HFFc6 (cell line): ENCODE measurements at places on chromosomes 4 and X. TPM values are rescaled to one million over a fixed set of nuclear protein-coding genes. Genes with fewer than 3 reads are reported as not detected.

GRCh38 chr4:75561789-75562188 lies 5.9 kb downstream of the ODAPH start:
- no peak for DNase-seq

GRCh38 chrX:3451571-3451970 lies 105.1 kb upstream of the MXRA5 start:
- no peak for DNase-seq

DNA sequence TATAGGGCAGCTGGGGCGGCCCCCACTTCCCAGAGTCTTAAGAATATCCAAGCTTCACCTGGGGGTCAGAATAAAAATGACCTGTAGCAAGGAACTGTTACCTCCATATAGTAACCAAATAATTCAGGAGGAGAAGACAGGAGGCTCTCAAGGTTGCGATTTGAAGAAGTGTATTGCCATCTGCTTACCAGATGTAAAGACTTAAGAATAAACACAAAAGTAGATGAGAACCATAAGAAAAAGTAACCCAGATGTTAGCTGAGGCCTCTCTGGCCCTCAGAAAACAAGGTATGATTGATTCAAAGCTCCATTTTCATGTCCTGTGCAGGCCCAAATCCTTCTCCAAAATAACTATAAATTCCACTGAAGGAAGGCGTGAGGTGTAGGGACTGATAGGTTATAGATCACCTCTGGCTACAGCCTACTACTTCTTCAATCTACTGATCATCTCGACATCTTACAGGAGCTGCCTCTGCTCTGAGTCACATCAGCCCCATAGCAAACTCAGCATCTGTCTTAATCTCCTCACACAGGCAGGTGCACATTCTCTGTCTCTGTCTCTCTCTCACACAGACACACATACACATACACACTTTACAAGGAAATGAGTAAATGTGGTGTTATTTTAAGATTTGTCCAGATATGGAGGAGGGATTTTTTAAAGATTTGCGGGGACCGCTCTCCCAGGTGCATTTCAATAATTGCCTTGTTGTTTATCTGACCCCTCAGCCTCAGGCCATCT lies 193.9 kb upstream of the EDNRA start:
- no peak for DNase-seq

DNA sequence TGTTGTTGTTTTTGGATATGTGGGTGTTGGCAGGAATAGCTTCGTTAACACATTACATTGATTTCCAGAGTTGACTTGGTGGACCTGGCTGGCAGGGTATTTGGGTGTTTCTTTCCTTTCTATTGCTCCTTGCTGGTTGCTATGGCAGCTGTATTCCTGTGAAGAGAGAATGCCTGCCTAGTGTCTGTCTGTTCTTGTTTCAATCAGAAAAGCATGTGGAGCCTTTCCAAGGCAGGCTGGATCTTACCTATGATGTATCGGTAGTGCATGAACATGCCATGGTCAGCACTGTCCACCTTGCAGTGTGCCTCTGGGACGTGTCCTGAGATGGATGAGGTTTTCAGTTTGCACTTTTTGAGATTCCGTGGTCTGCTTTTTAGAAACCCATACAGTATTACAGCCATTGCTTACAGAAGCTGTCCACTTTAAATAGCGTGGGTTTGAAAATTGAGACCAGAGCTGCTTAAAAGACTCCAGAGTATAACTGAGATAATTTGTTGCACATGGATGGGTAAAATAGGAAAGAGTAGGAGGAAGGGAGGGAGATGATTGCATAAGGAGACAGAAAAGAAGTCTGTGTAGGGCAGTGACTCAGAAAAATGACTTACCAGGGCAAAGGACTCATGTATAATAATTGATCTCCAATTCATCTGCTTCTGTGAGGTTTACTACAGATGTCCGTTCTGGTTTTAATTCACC lies 20.0 kb upstream of the AADAT start:
- DNase-seq: no peak

GRCh38 chrX:39653691-39654090 lies 444.1 kb downstream of the BCOR start:
- DNase-seq: no peak

DNA sequence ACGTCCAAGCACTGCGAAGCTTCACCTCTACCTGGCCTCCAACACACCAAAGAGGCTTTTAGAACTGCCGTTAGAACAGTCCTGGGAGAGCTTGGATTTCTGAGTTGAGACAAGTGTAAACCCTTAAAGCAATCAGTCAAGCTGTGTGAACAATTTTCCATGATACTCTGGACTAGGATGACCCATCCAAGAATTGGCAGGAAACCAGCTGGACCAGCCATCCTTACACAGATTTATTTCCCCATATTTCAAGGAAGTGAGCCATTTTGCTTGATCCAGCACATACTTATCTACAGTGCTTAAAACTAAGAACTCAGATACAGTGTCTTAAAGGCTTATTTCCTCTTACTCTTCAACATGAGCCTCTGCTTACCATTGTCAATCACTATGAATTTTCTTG lies 340.7 kb upstream of the HS3ST1 start:
- no peak for DNase-seq

DNA sequence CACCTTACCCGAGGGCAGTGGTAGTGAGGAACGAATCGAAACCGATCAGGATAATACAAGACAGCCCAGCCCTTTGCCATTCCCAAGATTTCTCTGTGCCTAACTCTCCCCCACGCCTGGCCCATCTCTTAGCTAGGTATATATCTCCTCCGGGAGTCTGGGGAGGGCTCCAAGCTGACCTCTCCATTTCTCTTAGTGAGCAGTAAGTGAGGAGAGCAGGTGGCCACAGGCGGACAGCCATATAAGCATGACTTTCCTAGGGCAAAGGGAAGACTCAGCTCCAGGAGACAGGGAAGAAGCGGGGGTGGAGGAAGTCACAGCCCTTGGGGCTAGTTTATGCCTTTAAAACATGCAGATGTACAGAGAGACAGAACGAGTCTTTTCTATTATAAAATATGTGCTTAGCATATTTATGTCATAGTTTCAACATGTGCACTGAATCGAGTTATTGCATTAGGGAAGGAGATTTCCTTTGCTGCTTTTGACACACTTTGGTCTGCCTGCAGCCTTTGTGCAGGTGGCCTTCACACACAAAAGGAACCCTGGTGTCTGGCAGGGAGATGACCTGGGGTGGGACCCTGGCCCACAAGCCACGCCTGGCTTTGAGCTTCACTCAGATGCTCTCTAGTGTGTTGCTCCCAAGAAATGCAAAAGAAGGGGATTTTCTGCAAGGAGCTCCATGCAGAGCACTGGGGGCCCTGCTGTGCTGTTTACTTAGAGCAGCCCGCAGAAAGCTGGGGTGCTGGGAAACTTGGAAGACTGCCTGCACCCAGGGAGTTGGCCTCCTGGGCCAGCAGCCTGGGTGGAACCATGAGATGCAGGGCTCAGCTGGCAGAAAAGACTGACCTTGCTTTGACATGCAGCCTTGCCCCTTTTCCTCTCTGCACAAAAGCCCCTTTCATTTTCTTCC lies 613.3 kb downstream of the BCOR start:
- DNase-seq: no peak

DNA sequence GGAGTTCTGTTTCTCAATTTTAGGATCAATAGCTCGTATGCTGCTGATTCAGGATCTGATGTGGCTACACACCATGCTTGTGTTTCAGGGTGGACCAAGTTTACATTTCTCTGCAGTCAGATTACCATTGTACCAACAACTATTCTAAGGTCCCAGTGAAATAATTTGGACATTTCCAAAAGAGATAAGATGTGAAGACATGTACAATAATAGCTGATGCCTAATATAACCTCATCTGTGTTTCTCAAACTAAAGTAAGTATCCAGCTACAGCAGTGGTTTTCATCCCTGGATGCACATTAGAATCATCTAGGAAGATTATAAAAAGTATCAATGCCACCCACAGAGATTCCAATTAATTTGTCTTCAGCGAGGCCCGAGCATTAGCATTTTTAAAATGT lies 209.7 kb downstream of the ANTXR2 start:
- no peak for DNase-seq

DNA sequence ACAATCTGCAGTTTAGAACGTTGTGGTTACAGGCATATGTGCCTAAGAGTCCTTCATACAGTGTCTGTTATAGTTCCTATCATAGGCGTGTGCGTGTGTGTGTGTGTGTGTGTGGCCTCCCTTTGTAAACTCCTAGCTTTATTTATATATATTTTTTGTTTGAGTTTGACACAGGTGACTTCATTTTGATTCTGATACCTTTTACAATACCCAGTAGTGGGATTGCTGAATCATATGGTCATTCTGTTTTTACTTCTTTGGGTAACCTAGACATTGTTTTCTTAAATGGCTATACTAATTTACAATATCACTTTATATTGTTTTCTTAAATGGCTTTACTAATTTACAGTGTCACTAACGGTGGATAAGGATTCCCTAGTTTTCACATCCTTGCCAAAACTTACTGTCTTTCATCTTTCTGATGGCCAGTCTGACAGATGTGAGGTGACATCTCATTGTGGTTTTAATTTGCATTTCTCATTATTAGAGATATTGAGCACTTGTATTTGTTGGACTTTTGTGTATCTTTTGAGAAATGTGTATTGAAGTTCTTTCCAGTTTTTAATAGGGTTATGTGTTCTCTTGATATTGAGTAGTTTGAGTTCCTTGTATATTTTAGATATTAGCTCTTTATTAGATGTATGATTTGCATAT lies 211.1 kb upstream of the NUDT6 start:
- no peak for DNase-seq

DNA sequence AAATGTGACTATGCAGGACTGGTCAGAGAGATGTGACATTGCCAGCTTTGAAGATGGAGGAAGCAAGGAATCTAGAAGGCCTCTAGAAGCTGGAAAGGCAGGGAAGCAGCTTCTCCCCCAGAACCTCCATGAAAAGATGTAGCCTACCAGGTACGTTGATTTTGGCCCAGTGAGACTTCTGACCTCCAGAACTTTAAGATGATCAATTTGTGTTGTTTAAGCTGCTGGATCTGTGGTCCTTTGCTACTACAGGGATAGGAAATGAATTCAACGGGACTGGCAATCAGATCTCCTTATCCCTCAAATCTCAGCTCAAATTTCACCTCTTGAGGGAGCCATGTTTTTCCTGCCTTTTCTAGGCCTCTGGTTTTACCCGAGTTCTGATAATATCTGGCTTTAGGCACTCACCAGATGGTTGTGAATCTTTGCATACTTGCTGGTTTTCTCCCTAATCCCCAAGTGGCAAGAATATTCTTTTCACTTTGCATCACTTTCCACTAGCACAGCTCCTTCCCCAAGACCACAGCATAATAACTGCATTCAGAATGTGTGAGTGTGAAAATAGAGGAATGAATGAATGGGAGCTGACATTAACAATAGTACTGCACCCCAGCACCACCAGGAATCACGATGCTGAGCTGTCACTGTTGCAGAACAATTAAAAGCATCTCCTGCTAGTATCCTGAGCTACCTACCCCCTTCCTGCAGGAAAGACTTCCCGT lies 25.5 kb upstream of the TMSB4X start:
- DNase-seq: peak; percentile 75

GRCh38 chr4:113977526-113977855 lies 2.0 kb downstream of the ARSJ start:
- DNase-seq: peak; percentile 10

GRCh38 chr4:56655627-56656345 lies 25.3 kb downstream of the HOPX start:
- no peak for DNase-seq

DNA sequence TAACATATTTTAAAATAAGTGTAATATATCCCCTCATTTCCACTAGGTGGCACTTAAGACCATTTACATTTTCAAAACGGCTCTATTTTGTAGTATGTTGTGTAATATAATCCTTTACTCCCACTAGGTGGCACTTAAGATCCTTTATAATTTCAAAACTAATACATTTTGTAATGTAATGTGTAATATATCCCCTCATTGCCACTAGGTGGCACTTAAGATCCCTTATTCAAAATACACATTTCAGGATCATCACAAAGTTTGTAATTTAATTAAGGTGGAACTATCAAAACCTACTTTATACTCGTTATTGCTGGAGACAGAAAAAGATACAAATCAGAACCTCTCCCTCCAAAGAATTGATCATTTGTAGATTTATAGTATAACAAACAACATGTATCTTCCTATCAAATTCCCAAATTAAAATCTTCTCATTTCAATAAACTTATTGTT lies 132.5 kb downstream of the ARHGAP6 start:
- DNase-seq: peak; percentile 72

The SLC34A2 gene
- not detected in 2 replicates for total RNA-seq

The FRMD7 gene
- not detected in 2 replicates for total RNA-seq

The PCYT1B gene
- not detected in 3 replicates for total RNA-seq

The MSANTD1 gene
- total RNA-seq: 0.12 to 0.19 TPM in 2 of 3 replicates, not detected in the other
